ENCODE measurements at places on chromosomes 7 and 10.

DNA sequence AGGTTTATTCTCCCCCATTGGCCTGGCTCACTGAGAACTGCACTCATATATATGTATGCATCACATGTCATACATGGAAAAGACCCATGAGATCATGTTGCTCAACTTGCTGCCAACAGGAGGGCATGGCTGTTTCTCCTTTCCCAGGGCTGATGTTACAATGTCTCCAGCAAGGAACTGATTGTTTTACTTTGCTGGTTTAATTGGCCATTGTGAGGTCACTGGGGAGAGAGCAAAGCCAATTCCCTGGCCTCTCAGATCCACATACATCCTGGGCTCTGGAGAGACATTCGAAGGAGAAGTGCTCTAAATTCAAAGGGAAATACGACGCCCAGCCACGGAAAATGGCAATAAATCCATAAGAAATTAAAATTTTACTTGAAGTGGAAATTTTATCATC lies 287.8 kb downstream of the WDR11 start:
- no peak for DNase-seq

DNA sequence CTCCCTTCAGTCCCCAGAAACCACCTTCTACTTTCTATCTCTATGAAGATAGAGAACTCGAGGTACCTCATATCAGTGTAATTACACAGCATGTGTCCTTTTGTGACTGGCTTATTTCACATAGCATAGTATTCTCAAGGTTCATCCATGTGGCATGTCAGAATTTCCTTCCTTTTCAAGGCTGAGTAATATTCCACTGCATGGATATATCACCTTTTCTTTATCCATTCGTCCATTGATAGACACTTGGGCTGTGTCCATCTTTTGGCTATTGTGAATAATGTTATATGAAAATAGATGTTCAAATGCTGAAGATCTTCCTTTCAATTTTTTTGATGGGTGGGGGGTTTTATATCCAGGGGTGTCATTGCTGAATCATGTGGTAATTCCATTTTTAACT lies 91.8 kb upstream of the CCNY start:
- no peak for DNase-seq

GRCh38 chr7:64463636-64464375 lies 99.1 kb downstream of the ZNF680 start:
- peak; percentile 1 for DNase-seq

DNA sequence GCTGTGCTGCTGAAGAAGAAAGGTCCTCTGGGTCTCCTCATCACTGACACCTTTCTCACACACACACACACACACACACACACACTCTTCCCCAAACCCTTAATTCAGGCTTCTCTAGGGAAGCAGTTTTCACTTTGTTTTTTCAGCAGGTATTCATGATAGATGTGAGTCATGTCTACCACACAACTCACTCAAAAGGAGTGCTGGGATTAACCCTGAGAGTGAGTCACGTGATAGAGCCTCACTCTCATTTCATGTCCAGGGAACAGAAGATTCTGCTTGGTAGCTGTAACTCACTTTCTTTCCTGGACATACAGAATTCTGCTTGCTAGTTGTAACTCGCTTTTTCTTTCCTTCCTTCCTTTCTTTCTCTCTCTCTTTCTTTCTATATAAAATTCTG lies 45.4 kb downstream of the VIM start:
- no peak for DNase-seq

DNA sequence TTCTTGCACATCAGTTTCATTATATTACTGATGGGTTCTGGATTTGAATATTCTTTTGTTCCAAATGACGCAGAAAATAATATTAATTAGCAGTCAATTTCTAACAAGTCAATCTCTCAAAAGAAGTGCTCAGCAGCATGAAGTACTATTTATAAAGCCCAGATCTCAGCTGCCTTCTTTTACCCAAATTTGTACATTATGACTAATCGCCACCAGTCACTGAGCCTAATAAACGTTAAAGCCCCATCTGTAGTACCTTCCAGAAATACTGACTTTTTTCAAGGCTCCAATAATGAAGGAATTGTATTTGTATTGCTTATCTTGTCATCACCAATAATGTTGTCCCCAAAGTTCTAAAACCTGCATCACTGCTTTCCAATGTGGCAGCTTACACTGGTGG lies 540.2 kb downstream of the PARD3 start:
- no peak for DNase-seq

DNA sequence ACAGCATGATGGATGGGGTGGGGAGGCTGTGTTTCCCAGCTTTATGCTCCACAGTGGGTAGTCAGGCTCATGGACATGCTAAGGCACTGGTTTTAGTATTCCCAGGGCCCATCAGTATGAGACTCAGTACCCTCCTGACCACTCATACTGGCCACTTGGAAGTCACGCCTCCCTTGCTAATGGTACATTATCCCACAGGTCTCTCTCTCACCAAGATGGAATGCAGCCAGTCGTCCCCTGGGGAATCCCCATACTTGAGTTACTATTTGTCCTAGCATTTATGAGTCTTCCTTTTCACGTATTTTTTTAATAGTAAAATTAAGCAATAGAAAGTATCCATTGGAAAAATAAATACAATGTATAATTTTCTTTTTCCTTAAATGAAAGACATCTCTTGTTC lies 80.6 kb upstream of the TBX20 start:
- no peak for DNase-seq

GRCh38 chr7:22442187-22442881 lies 57.7 kb downstream of the STEAP1B start:
- no peak for DNase-seq

DNA sequence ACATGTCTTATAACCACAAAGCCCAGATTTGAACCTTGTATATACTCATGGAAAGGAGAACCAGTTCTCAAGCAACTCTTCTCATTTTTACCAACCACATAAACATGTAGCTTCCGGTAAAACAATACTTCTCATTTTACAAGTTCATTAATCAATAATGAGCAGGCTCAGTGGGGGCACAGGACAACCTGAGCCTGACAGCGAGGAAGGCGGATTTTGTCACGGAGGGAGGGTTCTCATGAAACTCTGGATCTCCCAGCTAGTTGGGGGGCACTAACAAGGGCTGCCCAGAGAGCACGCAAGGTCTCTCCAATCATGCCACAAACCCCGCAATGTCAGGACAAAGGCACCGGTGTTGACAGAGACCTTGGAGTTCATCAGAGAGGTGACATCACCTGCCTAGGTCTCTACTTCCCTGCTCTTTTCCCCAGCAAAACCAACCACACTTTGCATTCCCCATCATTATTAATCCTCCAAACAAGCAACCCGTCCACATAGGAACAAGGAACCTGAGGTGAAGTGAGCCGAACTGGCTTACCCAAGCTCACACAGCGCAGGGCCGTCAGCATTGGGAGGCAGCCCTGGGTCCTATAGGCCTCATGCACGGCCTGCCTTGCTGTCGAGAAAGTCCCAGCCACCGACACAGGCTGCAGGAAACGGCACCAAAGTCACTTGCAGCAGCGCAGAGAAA lies 192.1 kb upstream of the KLF14 start:
- DNase-seq, result no peak

DNA sequence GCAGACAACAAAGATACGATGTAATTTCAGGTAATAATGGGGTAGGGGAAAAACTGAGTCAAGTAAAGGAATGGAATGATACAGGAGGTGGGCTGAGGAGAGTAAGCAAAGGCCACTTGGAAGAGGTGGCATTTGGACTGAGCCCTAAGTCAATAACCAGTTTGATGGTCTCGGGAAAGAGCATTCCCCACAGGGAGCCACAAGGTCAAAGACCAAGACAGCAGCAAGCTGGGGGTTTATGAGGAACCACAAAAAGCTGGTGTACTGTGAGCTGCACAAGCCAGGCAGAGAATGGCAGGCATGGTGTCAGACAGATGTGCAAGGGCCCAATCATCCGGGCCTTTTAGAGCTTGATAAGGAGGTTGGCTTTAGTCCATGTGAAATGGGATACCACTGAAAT lies 98.7 kb downstream of the NOC3L start:
- no peak for DNase-seq

DNA sequence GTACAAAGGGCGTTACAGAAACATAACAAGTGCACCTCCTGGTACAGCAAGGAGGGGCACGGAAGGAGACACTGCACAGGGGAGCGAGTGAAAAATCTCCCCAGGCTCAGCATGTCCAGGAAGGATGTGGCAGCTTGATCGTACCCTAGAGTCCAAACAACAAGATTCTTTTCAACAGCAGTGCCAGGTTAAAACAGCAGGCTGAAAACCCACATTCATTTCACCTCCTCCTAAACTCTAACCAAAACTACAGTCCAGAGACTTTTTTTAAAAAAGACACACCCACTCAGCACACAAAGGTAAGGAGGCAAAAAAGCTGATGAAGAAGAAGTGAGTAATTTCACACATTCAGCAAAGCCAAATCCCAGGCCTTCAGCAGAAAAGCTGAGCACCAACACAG lies 138.8 kb downstream of the SFMBT2 start:
- DNase-seq, result no peak

DNA sequence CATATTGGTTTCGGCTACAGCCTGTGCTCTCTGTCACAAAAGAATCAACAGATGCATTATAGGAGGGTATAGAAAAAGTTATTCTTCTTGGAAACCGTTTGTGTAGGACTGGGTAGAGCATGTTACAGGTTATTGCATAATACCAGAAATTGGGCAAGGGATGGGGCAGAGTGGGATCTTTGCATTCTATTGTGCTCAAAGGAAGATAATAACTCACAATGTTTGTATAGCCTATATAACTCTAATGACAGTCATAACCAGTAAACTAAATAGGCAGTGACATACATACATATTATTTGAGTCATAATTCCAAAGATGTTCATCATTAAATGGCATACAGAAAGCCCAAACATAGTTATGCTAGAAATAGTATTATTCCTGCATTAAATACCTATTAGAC lies 179.7 kb downstream of the XPNPEP1 start:
- no peak for DNase-seq

Data from effector CD8-positive, alpha-beta T cell (primary cell).